Activated CD8-positive, alpha-beta memory T cell treated with anti-CD3 and anti-CD28 coated beads for 1 hour (primary cell): ENCODE measurements at places on chromosomes 5 and 9.

DNA sequence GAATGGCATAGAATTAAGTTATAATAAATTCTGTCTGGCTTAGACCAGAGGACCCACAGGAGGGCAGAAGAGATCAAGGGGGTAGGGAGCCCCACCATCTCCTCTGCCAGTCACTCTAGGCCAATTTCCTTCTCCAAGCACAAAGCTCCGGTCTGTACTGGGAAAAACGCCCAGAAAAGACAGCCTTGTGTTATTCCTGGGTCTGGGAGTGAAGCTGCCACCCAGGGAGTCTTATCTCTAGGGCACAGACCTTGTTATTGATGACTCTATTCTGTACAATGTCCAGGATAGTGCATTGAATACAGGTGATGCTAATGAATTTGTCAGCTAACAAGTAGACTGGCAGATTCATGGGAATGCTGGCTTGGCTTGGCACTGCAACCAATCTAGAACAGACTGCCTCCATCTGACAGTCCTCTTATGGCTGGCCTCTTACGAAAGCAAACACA lies 60.7 kb downstream of the MED27 start:
- no peak for DNase-seq

- DNase-seq: no peak
Observed at GRCh38 chr9:81841333-81841732, 86.9 kb upstream of the SPATA31D4 start.

DNA sequence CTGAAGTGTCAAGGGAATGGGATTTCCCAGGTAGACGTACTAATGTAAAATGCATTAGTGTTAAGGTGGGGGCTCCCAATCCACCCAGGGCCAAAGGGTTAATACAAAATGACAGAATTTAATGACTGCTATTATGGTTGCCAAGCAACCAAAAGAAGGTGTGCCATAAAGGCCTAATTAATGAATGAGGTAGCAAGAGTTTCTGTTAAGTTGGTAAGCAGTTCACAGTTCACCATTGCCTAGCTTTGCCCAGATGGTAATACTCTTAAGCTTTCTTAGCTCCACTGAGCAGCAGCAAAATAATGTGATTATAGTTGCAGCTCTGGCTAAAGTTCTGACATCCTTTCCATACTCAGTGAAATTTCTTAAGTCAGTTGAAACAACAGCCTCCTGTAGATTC lies 211.7 kb downstream of the DENND1A start:
- no peak for DNase-seq

DNA sequence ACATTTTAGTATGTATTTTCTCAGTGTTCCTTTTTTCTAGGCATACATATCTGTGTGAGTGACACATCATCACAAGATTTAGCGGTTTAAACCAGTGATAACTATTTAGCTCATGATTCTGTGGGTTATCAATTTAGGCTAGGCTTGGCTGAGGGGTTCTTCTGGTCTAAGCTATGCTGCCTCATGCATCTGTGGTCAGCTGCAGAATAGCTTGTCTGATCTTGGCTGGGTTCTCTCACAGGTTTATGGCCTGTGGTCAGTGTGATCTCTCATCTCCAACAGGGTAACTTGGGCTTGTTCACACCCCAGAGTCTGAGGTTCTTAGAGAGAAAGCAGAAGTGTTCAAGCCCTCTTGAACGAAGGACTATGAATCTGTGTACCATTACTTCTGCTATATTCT lies 363.3 kb downstream of the KDM4C start:
- no peak for DNase-seq

DNA sequence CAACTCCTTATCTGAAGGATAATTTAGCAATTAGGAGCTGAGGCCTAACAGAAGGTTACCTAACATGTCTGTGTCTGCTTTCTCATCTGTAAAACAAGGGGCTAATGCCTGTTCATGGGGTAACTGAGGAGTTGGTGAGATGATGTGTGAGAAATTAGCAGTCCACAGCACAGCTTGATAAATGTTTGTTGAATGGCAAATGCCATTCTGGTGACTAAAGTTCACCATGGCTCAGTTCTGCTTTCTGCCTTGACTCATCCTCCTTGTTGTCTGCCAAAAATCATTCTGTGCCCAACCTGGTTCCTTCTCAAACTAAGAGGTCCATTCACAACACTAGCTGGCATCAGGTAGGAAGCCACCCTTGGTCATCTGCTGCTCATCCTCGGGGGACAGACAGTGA lies 552.0 kb upstream of the KLF4 start:
- DNase-seq: no peak

- DNase-seq: no peak
Observed at GRCh38 chr5:41122459-41122858, 51.3 kb upstream of the MROH2B start.

DNA sequence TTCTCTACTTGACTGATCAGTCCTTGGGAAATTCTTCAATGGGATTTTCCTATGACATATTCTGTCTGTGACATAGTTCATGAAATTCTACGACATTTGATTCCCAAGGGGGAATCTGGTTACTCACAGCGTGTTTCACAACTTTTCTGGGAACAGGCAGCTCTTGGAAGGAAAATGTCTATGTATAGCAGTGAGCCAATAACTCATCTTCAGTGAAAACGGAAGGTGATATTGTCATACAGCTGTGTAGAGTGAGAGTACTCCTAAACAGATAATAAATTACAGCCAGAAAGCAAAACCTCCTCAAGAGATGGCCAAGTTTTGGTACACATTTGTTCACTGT lies 91.4 kb downstream of the C9orf152 start:
- no peak for DNase-seq

DNA sequence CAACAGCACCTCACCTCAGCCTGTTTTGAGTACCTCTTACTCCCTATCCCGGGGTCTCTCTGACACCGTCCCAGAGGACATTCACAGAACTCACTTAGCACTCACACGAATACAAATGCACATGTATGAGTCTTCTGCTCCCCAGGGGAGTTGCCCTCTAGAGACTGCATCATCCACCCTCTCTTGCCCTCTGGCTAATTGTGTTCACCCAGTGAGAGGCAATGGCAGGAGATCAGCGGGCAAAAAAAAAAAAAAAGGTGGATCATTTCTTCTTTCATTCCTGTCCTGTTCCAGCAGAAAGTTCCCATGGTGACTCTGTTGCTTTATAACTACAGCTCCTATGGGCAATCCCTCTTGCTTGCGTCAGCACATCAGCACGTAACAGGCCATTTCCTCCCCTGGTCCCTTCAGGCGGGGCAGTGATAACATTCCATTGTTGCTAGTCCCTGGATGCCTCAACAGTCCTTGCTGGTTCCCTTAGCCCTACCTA lies 23.5 kb upstream of the SNX2 start:
- no peak for DNase-seq
